Left ventricle myocardium inferior (tissue), 1 donor: ENCODE measurements at places on chromosomes 5 and 9.

GRCh38 chr5:34914671-34915138, 599 bp downstream of the RAD1 start:
- DNase-seq = peak; percentile 30

GRCh38 chr5:88602584-88602983, 280.4 kb downstream of the MEF2C start:
- no peak for DNase-seq

- DNase-seq = no peak
Measured at GRCh38 chr9:130672933-130673615, 8.7 kb downstream of the PRDM12 start.

DNA sequence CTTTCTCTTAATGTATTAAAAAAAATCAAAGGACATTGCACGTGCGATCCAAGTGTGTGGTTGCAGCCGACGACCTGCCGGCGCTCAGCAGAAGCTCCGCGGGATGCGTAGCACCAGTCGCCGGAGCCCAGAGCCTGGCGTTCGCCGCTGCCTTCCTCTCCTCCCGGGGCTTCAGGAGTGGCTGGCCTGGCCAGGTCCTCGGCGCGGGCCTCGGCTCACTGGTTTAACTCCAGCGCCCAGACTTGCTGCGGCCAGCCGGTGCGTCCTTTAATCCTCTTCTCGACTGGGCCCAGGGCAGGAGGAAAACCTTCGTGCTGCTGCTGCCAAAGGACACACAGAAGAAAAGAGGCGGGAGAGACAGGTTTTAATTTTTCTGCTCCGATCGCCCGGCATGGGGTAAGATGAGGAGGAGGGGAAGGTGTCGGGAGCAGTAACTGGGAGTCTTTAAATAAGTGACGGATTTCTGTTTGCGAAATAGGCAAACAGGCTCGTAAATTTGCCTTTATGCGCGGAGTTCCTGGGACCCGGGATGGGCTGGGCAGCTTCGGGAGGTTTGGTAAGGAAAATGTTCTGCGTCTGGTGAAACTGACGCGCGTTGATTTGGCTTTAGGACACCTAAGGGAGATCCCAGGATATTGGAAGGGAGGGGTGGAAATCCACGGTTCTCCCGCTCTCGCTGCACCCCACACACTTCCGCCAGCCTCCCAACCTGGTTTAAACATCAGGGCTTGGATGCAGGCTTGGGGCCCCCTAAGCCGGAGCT, 2.3 kb downstream of the HAND1 start:
- no peak for DNase-seq

DNA sequence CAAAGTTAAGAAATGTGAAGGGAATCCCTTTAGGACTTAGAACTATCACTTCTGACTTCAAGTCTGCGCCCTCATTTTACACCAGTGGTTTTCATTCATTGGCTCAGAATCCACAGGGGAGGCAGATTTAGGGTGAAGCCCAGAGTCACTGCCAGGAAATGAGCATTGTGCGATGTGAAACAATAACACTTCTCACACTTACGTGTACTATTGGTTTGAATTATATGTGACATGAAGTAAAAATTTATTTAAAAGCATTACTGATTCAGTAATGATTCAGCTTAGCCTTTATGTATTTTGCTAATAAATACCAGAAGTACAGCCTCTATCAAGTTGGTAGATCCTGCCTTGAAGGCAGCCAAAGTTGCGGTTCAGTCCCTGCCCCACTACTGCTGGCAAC, 98.6 kb downstream of the PAM start:
- DNase-seq = no peak

DNA sequence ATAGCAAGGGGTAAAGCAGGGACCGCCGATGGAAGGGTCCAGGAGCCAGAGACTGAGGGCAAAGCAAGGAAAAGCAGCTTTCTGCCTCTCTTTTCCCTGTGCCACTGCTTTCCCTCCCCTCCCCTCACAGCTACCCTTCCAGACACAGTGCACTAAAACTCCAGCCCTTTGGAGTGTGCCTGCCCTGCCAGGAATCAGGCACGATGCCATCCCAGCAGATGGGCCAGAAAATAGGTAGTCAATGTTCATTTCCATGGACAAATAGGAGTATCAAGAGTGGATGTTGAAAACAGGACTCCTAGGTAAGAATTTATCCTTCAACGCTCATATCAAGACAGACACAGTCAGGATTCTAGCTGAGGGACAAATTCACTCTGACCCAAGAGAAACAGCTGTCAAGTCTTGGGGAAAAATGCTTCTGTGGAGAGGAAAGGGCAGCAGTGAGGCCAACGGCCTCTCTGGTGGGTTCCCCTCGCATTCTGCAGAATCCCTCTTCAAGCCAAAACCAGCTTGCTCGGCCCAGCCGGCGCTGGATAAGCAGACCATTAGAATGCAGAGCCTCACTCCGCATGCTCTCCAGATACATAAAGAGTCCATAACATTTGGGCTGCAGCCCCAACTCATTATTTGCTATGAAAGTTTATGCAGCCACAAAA, 138.0 kb downstream of the CAAP1 start:
- DNase-seq = no peak

DNA sequence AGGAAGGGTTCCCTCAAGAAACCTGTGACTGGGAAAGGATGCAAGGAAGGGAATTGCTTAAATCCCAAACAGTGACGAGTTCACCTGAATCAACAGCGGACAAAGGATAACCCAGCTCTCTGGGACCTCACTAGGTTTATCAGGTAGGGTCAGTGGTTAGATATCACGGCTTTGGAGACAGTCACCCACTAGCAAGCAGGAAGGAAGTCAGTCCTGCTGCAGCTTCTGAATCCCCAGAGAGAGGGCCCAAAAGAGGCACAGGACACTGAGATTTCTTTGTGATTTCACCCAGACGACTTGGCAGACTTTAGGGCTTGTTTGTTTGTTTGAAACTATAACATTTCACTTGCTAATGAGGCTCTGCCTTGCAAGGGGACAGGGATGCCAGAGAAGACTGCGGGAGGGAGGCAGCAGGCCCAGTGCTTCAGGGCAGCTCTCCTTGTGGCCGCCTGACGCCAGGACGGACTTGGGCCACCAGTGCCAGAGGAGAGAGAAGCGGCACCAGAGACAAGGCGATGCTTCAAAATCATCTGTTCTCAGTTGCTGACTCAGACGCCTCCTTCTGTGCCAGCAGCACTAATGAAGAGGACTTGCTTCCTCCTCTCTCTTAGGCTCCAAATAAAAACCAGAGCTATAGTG, 275.6 kb upstream of the SLC30A5 start:
- DNase-seq = no peak

DNA sequence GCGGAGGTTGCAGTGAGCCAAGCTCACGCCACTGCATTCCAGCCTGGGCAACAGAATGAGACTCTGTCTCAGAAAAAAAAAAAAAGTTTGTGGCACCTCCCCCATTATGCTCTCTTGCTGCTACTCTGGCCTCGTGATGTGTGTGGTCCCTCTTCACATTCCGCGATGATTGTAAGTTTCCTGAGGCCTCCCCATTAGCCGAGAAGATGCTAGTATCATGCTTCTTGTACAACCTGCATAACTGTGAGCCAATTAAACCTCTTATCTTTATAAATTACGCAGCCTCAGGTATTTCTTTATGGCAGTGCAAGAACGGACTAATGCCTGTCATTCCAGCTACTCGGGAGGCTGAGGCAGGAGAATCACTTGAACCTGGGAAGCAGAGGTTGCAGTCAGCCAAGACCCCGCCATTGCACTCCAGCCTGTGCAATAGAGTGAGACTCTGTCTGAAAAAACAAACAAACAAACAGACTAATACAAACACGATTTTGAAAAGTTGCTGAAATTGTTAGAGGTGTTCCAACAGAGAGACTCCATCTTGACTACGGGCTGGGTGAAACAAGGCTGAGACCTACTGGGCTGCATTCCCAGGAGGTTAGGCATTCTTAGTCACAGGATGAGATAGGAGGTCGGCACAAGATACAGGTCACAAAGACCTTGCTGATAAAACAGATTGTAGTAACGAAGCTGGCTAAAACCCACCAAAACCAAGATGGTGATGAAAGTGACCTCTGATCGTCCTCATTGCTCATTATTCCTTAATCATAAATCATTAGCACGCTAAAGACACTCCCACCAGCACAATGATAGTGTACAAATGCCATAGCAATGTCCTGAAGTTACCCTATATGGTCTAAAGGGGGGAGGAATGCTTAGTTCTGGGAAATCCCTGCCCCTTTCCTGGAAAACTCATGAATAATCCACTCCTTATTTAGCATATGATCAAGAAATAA, 8.3 kb upstream of the AFF4 start:
- no peak for DNase-seq

- DNase-seq = no peak
Measured at GRCh38 chr5:168317096-168317520, 25.7 kb downstream of the WWC1 start.

DNA sequence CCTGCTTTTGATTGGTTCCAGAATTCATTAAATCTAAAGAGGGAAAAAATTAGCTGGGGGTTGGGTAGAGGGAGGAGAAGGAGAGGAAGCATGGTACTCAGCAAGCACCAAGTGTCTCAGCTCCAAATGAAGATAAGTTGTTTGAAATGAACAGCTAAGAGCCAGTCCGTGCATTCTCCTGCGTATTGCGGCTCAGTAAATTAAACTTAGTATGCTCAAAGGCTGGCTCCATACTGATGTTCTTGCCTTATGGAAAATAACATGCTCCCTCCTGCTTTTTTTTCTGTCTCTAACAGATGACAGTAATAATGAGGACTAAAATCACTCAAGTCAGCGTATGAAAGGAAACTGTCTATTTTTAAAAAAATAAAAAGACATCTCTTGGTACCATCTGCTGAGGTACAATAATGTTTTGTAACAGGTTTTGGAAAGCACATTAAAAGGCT, 161.0 kb downstream of the SPATA31D1 start:
- no peak for DNase-seq

DNA sequence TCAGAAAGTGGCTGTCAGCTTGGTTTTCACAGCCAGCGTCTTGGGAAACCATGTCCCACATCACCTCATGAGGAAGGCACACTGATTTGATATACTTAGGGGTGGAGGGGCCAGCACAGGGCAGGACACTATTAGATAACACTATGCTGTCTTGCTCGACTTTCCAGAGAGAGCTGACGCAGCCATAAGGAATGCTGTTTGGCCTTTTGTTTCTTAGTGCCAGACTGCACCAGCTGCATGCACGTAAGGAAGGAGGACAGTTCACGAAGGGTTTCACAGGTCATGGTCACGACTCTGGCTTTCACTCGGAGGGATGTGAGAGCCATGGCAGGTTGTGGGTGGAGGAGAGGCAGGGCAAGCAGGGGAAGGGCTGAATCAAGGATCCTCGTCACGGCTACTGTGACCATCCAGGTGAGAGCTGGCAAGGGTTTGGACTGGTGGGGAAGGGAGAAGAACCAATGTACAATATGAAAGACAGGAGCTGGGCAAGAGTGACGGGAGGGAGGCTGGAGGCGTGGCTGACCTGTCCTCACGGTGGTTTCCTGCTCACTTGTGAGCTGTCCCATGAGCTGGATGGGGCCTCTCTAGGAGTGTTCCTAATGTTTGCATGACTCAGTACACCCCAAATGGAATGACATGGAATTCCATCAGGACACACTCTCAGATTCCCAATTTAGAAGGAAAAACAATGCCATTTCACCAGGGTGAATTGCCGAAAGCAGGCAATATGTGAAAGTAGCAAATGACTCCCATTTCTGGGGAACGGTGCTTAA, 61.7 kb downstream of the OTULIN start:
- no peak for DNase-seq

DNA sequence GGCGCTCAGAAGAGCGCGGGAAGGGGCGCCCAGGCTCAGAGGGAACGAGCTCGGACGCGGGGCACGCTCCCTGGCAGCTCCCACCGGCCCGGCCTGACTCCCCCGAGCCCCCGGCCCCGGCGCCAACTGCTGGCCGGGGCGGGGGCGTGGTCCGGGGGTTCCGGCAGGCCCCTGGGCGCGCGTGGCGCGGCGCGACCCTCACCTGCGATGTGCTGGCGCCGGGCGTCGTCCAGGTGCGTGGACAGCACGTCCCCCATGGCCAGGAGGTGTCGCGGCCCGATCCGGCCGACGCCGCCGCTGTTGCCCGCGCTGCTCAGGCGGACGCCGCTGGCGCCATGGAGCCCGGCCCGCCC, 43.5 kb upstream of the STXBP1 start:
- no peak for DNase-seq

- no peak for DNase-seq
Measured at GRCh38 chr5:132444061-132444460, 46.5 kb downstream of the IRF1 start.

DNA sequence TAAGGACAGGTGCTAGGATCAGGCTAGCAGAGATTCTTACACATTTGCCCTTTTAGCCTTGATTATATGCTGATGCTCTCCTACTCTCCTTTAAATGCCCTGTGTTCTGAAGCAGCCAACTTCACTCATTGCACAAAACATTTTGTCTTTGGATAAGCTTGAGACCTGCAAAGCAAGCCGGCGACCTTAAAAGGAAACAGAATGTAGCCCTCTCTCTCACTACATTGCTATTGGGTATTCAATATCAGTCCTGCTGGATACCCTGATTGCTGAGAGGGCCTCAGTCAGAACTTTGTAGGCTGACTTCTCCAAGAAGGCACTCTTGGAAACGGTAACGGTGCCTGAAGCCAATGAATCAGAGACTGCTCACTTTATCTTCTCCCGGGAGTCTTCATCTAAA, 528.9 kb downstream of the DTWD2 start:
- DNase-seq = no peak

GRCh38 chr5:56673171-56673570, 142.2 kb upstream of the MAP3K1 start:
- DNase-seq = no peak

- DNase-seq = no peak
Measured at GRCh38 chr9:91421971-91422757, 1.5 kb downstream of the NFIL3 start.

GRCh38 chr5:135323701-135324132, 75.3 kb downstream of the MACROH2A1 start:
- DNase-seq = no peak

- DNase-seq = no peak
Measured at GRCh38 chr5:8458038-8458383, 589.1 kb downstream of the MTRR start.

DNA sequence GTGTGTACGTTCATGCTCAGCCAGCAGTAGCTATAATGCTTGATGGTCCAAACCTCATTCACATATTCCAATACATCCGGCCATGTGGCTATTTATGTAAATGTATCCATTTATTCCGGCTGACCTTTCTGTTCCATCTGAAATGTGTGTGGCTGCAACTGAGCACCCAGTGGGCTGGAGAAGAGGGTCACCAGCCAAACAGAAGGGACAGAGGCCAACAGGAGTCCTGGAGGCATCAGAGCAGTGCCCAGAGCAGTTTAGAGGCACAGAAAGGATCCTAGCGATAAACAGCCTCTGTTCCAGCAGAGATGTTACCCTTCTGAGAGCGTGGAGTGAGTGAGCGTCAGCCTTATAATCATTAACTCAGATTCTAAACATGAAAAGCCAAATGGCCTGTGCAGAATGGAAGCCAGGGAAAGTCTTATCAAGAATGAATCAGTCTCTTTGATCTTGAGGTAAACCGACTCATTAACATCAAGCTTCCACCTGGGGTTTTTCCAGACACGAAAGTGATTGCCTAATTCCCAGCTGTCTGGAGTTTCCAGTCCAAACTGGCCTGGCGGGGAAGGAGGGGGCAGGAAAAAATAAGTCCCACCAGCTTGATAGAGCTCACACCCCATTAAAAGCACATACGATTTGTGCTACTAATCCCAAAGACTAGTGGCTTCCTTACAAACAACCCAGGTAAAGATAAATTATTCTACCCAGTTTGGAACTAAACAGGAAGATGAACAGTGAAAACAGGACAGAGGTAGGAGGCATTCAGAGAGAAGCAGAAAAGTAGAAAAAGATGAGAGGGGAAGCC, 55.7 kb downstream of the SUSD1 start:
- no peak for DNase-seq
